ENCODE measurements at places on chromosomes 6 and 20.

GRCh38 chr6:85677234-85677956 is 34.7 kb upstream of the SYNCRIP start:
- no peak for DNase-seq

DNA sequence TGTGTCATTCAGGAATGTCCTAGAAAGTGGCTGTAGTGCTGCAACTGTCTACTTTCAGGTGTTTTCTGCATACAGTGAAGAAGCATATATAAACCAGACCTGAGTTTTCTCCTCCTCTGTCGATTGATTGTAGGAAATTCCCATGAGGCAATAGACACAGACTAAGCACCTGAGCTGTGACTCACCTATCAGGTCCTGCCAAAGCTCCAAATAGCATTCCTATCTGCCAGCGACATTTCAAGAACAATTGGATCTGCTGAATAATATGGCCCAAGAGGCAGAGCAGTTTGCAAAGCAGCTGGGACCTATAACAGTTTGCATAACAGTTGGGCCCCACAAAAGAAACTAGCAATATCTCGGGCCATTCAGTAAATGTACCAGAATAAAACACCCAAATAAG is 360.4 kb downstream of the HAO1 start:
- no peak for DNase-seq

GRCh38 chr6:108797951-108798669 is 50.1 kb upstream of the ARMC2 start:
- no peak for DNase-seq

DNA sequence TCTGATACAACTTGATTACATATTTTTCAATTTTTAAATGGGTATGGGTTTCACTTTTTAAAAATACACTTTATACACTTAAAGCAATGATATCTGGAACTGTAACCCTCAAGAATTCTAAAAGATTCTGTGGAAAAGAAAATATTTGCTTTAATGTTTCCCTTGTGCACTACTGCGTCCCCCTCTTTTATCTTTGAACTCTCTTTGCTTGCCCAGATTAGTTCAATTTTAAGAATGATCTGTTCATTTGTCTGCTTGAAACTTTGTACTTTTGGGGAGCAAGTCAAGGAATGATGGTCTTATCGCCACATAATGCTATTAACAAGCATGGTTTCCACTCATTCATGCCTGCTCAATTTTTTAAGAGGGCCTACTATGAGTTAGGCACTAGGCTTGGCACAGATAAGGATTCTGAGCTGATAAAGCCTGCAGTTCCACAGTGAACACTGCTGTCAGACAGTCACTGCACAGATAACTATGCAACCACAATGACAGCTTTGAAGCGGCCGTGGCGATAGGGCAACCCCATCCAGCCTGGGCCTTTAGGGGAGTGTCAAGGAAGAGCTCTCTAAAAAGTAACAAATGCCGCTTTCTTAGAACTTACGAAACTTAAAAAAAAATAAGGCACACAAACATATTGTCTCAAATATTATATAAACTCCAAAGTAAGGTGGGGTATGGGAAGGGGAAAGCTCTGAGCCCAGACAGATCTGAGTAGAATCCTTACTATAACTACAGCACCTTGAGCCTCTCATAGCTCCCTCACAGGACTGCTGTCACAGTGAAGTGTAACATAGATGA is 29.7 kb downstream of the FYN start:
- peak; percentile 50 for DNase-seq

GRCh38 chr6:130761286-130761685 is 65.9 kb upstream of the SMLR1 start:
- no peak for DNase-seq

- no peak for DNase-seq
Observed at GRCh38 chr6:47034926-47035325, 7.2 kb downstream of the ADGRF1 start.

DNA sequence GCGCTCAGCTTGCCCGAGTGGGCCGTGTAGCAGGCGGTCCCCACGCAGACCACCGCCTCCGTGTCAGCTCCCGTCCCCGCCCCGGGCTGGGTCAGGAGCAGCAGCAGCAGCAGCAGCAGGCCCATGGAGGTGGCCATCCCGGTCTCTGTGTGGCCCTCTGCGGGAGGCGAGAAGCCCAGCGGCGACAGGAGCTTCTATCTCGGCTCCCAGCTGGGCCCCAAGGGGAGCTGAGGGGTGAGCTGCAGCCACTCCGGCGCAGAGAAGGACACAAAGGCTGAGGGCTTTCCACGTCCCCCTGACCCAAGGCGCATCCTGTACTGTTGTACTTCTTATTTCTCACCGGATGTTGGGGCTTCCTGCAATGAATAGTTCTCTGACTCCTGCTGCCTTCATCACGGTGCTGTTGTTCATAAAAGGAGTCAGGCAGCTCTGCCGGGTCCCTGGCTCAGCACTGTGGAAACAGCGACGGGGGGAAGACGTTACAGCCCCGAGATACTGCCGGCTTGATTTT is at the start of gene CD93:
CD93 (minus strand) TSS at position 269 of the 511 bp plus-strand sequence; CDS start at position 137, 132 bp downstream.
- no peak for DNase-seq

DNA sequence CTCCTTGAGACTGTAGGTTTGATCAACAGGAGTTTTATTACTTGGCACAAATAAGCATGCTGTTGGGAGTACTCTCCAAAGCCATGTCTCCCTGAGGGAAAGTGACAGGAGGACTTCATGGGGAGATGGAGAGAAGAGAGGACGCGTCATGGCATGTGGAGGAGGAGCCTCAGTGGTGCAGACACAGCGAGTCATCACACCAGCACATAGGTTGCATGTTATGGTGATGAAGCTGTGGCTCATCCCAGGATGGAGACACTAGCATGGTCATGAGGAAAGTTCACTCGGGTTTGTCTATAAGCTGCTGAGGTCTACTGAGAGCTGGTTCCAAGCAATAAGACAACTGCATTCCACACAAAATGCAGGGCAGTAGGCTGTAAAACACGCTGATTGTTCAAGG is 13.2 kb upstream of the SSTR4 start:
- no peak for DNase-seq

- DNase-seq: no peak
Observed at GRCh38 chr6:137808191-137808590, 58.9 kb upstream of the TNFAIP3 start.

DNA sequence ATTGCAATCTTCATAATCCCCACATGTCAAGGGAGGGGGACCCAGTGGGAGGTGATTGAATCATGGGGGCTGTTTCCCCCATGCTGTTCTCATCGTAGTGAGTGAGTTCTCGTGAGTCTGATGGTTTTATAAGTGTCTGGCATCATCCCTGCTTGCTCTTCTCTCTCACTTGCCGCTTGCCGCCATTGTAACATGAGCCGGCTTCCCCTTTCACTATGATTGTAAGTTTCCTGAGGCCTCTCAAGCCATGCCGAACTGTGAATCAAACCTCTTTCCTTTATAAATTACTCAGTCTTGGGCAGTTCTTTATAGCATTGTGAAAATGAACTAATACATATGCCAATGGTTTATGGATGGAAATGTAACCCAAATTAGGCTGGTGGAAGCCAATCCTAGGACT is 109.4 kb upstream of the AKAP12 start:
- DNase-seq: no peak

GRCh38 chr20:60000271-60001042 is 42.2 kb downstream of the CDH26 start:
- DNase-seq: no peak

- no peak for DNase-seq
Observed at GRCh38 chr6:140317950-140318349, 943.5 kb upstream of the CITED2 start.

DNA sequence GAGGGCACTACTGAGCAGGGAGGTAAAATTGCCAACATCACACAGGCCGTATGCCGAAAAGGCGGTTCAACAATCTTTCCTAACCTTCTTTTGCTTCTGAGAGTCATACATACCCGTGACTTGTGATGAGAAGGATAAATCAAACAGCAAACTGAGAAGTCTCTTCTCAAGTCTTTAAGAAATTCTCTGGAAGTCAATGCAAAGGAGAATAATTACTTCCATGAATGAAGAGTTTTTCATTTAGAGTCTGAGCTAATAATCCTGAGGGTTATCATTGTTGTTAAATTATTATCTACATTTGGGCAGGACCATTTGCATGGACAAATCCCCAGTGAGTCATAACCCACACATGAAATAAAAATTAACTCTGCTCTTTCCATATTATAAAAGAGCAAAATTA is 22.4 kb upstream of the ILRUN start:
- no peak for DNase-seq

DNA sequence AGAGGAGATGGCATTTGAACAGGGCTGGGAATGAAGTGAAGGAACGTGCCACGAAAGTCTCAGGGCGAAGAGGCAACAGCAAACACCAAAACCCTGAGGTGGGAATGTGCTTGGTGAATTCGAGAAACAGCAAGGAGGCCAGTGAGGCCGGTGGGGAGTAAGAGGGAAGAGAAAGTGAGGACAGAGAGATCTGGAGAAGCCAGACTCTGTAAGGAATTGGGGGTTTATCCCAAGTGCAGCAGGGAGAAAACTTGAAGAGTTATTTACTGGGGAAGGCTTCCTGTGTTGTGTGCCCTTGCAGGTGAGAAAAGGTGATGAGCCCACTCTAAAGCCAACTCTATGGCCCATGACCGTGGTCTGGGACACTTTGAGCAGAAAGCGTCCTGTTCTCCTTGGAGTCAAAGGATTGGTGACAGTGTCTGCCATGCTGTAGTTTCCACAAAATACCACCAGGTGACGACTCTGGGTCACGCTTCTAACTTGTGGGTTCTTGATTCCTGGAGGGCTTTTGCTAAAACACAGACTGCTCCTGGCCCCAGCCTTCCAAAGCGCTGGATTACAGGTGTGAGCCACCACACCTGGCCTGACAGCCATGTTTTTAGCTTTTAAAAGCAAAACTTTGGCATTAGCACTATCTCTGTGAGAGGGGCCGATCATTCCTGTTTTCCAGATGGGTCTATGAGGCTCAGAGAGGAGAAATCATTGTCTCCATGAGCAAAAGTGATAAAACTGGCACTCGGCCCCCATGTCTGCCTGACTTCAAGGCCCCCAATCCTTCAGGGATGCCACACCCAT is 18.0 kb upstream of the CSNK2A1 start:
- DNase-seq: peak; percentile 35

- no peak for DNase-seq
Observed at GRCh38 chr6:16927205-16927604, 165.9 kb upstream of the ATXN1 start.

DNA sequence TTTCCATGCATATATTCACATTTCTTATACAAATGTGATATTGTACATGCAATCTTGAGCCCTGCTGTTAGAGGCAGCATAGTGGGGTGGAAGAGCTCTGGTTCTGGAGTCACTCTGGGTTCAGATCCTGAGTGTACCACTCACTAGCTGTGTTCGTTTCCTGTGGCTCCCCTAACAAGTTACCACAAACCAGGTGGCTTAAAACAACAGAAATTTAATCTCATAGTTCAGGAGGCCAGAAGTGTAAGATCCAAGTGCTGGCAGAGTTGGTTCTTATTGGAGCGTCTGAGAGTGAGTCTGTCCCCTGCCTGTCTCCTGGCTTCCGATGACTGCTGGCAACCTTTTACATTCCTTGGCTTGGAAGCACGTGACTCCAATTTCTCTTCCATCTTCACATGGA is 115.6 kb downstream of the MAP3K7 start:
- no peak for DNase-seq

DNA sequence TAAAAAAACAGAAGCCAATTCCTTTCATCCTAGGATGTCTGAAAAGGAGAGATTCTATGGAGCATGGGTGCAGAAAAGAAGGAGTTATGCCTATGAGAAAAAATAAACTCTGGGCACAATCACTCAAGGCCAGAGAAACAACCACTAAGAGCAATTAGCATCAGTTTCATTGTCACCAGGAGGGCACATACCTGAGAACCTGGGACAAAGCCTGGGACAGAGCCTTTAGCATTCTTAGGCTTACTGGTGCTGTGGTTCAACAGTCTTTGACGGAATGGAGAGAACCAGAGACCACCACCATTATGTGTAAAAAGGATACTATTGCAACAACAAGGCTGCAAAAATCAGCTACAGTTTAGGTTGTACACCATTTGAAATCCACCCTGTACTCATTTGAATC is 29.4 kb upstream of the BCKDHB start:
- DNase-seq: no peak

DNA sequence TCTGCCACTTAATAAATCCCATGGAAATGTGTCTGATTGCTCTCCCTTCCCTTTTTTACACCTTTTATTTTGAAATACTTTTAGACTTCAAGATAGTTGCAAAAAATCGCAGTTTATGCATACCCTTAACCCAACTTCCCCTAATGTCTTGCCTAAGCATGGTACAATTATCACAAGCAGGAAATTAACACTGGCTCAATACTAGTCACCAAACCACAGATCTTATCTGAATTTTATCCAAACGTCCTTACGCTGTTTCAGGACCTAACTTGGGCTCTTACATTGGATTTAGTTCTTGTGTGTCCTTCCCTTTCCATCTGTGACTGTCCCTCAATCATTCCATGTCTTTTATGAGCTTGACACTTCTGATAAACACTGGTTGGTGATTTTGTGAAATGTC is 146.3 kb downstream of the ZNF217 start:
- no peak for DNase-seq

- no peak for DNase-seq
Observed at GRCh38 chr6:47859175-47859574, 77.3 kb downstream of the OPN5 start.

DNA sequence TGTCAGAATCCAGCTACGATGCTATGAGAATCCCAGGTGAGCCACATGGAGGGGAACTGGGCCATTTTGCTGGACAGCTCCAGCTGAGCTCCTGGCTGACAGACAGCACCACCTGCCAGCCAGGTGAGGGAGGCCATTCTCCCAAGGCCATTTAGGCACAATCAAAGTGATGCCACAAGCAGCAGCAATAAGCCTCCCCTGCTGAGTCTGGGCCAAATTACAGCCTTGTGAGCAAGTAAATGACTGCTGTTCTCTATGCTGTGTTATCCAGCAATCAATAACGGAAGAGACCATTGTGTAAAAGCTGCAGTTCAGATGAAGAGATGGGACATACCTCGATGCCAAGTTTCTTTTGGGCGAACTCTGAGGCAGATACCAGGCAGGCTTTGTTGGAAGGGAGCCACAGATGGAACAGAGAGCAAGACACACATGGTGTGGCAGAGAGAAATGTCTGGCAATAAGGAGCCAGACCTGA is 14.0 kb upstream of the SCGN start:
- no peak for DNase-seq

DNA sequence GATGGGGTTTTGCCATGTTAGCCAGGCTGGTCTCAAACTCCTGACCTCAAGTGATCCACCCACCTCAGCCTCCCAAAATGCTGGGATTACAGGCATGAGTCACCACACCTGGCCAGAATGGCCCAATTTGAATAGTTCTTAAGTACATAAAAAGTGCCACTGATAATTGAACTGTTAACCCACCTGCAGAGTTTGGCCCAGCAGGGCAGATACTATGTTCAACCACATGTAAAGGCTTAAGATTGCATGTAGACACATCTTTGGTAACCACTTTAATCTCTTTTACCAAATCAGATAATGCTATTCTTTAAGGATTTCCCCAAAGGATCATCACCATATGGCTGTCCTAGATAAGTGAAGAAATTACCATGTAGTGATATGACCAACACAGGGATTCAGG is 21.3 kb upstream of the SGK1 start:
- no peak for DNase-seq

GRCh38 chr6:36986704-36987047 is 680 bp upstream of the MTCH1 start:
- peak; percentile 10 for DNase-seq

- DNase-seq: no peak
Observed at GRCh38 chr6:108804956-108805355, 43.3 kb upstream of the ARMC2 start.
